ENCODE measurements at places on chromosomes 7 and 10.

DNA sequence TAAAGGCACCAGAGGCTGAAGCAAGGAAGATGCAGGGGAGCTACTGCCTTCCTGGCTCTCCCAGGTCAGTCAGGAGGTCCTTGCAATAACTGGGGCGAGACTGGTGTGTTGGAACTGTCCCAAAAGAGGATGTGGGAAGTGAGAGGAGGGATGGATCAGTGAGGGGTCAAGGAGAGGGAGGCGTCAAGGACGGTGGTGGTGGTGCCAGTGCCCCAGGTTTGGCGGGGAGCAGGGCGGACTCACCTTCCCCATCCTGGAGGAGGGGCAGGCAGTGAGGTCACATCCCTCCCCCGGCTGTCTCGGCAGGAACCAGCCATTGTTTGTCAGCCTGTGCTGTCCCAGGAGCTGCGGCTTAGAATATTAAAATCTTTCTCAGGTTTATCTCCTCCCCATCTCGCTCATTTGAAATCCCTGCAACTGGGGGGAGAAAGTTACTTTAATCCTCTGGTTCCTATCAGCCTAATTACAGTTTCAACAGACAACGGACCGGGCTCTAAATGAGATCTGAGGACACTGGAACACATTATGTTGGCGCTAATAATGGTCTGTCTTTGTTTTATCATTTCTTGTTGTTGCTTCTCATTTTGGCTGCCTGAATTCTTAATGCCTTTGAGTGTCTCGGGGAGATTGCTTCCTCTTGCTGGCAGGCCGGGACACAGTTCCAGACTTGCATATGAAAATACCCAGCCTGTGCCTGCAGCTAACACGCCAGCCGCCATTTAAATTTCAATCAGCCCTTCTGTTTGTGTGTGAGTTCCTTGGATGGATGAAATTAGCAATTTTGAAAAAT is 387.5 kb downstream of the RPS24 start:
- DNase-seq: no peak

- no peak for DNase-seq
These were observed 57.7 kb upstream of the PPP2R2D start for GRCh38 chr10:131843089-131843595.

GRCh38 chr10:5142199-5142598 is 42.8 kb downstream of the AKR1C8 start:
- no peak for DNase-seq

DNA sequence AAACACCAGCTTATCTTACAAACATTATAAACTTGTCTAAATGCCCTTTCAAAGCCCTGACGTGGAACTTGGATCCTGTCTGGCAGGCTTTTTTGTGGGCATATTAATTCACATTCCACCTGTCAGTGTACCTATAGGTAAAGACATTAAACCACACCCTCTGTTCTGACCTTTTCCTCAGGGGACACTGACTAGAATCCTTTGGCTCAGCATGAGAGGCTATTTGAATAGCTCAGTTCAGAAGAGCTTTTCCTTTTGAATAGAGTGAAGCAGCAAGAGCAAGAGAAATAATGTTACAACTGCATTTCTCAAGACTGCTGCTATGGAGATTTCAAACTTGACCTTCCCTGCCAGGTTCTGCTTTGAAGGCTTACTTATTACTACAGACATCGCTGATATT is 76.9 kb downstream of the CYP51A1 start:
- no peak for DNase-seq

DNA sequence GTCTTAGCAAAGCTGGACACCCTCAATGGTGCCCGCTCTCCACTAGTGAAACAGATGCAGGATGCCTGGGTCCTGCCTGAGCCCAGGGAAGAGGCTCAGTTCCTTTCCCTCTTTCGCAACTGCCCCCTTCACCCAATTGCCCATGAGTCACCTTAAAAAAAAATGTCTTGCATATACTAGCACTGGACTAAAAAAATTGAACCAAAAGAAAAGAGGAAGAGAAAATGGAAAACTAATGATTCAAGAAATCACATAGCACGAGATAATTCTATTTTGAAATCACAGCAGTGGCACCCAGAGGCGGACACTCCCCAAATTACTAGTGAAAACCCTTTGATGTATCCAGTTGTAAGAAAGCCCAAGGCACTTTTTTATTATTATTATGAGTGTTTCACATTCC is 972.5 kb downstream of the LRMDA start:
- no peak for DNase-seq

DNA sequence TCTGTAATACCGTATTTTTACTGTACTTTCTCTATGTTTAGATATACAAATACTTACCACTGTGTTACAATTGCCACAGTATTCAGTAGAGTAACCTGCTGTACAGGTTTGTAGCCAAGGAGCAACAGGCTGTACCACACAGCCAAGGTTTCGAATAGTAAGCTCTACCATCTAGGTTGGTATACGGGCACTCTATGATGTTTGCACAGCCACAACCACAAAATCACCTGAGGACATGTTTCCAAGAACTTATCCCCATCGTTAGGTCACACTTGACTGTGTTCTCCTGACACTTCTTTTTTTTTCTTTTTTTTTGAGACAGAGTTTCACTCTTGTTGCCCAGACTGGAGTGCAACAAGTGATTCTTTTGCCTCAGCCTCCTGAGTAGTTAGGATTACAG is 134.6 kb upstream of the TRIM24 start:
- DNase-seq: no peak

DNA sequence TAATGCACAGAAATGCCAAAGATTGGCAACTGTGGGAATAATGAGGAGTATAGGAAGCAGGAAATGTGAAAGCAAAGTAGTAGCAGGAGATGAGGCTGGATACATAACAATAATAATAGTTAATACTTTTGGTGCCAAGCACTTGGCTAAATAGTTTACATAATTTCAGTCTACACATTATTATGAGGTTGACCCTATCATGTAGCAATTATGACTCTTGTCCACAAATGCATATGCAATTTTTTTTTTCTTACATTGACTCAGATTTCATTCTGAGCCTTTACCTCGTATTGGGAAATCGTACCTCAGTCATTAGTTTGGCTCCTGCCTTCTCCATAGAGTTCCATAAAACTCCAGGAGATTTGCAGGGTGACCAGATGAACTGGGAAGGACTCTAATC is 219.9 kb downstream of the SUGCT start:
- no peak for DNase-seq

DNA sequence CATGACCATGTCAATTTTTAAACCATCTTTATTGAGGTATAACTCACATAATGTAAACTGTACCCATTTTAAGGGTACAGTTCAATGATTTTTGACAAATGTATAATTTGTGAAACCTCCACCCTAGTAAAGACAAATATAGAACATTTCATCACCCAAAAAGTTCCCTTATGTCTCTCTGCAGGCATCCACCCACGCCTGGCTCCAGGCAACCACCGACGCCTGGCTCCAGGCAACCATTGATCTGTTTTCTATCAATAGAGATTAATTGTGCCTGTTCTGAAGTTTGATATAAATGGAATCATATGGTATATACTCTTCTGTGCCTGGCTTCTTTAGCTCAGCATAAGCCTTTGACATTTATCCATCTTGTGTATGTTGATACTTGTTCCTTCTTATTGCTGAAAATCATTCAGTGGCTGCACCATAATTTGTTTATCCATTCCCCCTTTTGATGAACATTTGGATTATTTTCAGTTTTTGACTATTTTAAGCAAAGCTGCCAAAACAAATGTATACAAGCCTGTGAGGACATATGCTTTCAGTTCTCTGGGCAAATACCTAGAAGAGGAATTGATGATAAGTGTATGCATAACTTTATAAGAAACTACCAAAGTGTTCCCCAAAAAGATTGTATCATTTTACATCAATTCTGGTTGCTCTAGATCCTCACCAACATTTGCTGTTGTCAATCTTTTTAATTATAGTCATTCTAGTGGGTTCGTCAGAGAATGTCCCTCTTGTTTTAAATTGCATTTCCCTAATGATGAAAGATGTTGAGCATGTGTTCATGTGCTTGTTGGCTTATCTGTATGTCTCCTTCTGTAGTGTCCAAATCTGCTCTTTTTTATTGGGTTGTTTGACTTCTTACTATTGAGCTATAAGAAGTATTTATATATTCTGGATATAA is 55.7 kb upstream of the HECTD2 start:
- DNase-seq: no peak

- no peak for DNase-seq
These were observed 780.0 kb downstream of the SORCS1 start for GRCh38 chr10:106384496-106384895.

DNA sequence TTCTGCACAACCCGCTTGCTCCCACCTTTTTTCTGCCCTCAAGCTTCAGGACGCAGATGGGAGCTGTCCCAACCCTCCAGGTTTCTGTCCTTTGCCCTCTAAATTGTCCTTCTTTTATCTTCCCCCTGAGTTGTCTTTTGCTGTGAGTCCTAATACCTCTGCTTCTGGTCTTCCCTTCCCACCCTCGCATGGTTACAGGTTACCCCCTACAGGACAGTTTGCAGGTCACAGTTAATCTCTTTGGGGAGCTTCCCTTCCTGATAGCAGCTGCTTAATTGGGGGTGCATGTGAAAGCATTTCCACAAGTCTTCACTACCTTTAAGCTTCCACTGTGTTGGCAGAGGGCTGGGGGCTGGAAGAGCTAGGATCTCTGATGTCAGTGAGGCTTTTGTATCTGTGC is 121.5 kb upstream of the CXCL12 start:
- no peak for DNase-seq

DNA sequence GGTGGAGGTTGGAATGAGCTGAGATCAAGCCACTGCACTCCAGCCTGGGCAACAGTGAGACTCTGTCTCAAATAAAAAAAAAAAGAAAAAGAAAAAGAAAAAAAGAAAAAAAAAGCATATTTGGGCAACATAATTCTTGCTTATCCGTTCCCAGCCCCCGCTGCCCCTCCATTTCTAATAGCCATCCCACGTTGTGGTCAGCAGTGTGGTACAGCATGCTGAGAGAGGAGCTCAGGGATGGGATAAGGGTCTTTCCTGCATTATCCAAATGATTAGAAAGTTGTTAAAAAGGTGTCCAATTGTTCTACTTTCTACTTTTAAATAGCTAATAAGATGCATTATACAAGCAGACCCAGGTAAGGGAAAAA is 104.9 kb upstream of the ZNF92 start:
- no peak for DNase-seq

DNA sequence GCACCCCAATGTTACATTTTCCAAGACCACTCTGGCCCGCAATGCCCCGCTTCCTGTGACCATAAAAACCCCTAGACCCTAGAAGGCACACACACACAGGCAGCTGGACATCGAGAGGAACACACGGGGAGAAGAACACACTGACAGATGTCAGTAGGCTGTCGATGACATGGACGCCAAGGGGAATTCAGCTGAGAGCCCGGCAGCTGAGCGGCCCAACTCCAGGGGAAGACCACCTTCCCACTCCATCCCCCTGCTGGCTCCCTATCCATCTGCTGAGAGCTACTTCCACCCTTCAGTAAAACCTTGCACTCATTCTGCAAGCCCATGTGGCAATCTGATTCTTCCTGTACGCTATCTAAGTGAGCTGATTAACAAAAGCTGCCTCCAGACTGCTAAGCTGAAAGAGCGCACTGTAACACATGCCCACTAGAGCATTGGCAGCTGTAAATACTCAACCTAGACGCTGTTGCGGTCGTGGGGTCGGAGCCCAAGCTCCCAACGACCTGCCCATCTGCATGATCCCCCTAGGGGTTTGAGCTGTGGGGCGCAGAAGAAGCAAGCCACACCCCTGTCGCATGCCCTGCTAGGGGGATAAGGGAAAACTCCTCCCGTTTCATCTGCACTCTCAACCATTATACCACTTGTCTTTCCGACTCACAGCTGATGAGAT is 843.6 kb upstream of the POT1 start:
- DNase-seq: no peak

- no peak for DNase-seq
These were observed 550.0 kb downstream of the MDFIC start for GRCh38 chr7:115471891-115472290.

GRCh38 chr7:7446616-7447015 is 89.1 kb downstream of the COL28A1 start:
- DNase-seq: no peak

GRCh38 chr10:3980144-3980543 is 195.1 kb upstream of the KLF6 start:
- DNase-seq: no peak

- DNase-seq: no peak
These were observed 305.1 kb upstream of the PITRM1 start for GRCh38 chr10:3477683-3478082.

GRCh38 chr10:102115775-102116174 is 4.4 kb downstream of the LDB1 start:
- DNase-seq: no peak

- DNase-seq: no peak
These were observed 6.7 kb downstream of the DDC start for GRCh38 chr7:50558294-50559053.
